Astrocyte (in vitro differentiated cells and primary cell): ENCODE measurements at places on chromosomes 1 and 21.
A peak's percentile ranks its signal among the peaks of the same experiment; 100 is the strongest.

DNA sequence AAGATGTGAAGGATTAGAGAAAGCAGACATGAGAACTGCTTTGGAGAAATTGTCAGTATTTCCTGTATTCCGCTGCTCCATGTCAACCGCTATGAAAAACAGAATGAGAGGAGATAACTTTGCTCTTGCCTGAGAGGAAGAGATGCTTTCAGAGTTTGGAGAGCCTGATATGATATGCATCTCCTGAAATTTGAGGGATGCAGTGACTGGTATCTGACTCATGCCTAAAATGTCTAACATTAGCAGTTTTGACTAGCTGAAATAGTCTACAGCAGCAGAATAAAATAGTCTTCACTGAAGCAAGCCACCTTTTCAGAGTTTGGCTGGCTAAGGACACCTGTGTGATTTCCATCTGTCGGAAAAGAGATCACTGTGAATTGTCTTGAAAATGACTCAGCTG lies 165.8 kb upstream of the LRRC7 start:
- no peaks in the 10 kb centered on the region for H3K4me1 ChIP-seq
- no peaks in the 10 kb centered on the region for H3K27me3 ChIP-seq
- peak; percentile 6 for DNase-seq
- no peaks in the 10 kb centered on the region for H3K36me3 ChIP-seq

DNA sequence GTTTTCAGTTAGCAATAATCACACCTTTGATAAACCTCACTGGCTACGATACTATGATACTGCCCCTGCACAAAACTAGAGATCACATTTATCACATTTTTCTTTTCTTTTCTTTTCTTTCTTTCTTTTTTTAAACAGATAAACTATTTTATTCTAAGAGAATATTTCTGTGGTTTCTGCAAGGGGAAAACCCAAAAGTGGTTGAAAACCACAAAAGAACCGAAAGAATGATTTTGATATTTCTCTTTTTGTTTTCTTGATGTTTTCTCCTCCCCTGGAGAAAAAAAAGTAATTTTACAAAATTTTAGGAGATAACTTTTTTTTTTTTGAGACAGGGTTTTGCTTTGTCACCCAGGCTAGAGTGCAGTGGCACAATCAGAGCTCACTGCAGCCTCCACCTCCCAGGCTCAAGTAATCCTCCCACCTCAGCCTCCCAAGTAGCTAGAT lies 18.4 kb upstream of the FRRS1 start:
- H3K36me3 ChIP-seq, result no peaks in the 10 kb centered on the region
- H3K4me3 ChIP-seq, result no peak overlapping the region
- no peaks in the 10 kb centered on the region for H3K4me1 ChIP-seq
- no peak overlapping the region for H3K27ac ChIP-seq

DNA sequence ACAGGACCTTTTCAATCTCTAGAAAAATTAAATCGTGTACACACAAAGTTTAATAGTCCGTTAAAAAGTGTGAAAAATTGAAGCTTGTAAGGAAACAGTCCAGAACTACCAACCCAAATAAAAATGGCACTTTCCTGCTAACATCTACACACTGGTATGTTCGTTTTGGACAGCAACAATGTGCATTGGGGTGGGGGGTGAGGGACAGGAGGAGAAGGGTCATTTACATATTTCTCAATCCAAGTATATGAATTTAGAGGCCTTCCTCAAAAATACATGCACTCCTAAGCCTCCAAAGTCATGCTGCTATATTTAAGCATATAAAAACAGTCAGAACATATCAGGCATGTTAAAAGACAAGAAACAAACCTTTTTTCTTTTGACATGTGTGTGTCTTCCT lies 2.5 kb downstream of the PPP1R15B start:
- peak overlapping the region; percentile 91 for H3K4me3 ChIP-seq
- H3K27me3 ChIP-seq, result no peaks in the 10 kb centered on the region
- H3K4me1 ChIP-seq, result no peaks in the 10 kb centered on the region
- no peak for DNase-seq
- H3K27ac ChIP-seq, result peak overlapping the region; percentile 98

- no peaks in the 10 kb centered on the region for H3K36me3 ChIP-seq
- no peak overlapping the region for H3K4me3 ChIP-seq
- H3K4me1 ChIP-seq, result no peaks in the 10 kb centered on the region
- no peaks in the 10 kb centered on the region for H3K27me3 ChIP-seq
Measured at GRCh38 chr1:54347955-54348699, 58.1 kb downstream of the SSBP3 start.

- H3K36me3 ChIP-seq, result no peaks in the 10 kb centered on the region
- no peak for DNase-seq
- H3K27ac ChIP-seq, result no peak overlapping the region
- H3K4me3 ChIP-seq, result no peak overlapping the region
- H3K4me1 ChIP-seq, result no peaks in the 10 kb centered on the region
- H3K27me3 ChIP-seq, result no peaks in the 10 kb centered on the region
Measured at GRCh38 chr21:42361286-42361685, 5.0 kb downstream of the TFF1 start.

DNA sequence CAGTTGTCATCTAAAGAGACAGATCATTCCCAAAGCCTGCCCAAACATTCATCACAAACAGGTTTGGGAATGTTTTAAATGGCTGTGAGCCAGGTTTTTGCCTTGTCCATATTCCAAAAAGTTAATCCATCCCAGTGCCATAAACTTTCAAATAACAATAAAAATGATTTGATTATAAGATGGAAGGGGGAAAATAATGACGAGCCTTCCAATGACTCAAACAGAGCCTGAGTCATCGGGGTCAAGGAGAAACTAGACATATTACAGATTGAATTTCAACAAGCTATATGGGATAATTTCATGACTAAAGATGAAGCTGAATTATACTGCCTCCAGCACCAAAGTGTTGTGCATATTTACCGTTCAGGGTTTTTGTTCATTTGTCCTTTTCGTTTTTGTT lies 195.8 kb upstream of the PKN2 start:
- no peaks in the 10 kb centered on the region for H3K27me3 ChIP-seq
- H3K27ac ChIP-seq, result no peak overlapping the region
- no peaks in the 10 kb centered on the region for H3K36me3 ChIP-seq
- DNase-seq, result no peak
- no peak overlapping the region for H3K4me3 ChIP-seq

- H3K27me3 ChIP-seq, result no peaks in the 10 kb centered on the region
- H3K4me1 ChIP-seq, result no peaks in the 10 kb centered on the region
- no peak for DNase-seq
- H3K4me3 ChIP-seq, result no peak overlapping the region
- no peaks in the 10 kb centered on the region for H3K36me3 ChIP-seq
Measured at GRCh38 chr21:26739189-26739588, 106.0 kb downstream of the ADAMTS1 start.

- H3K4me3 ChIP-seq, result no peak overlapping the region
- no peaks in the 10 kb centered on the region for H3K27me3 ChIP-seq
- H3K27ac ChIP-seq, result no peak overlapping the region
- H3K36me3 ChIP-seq, result no peaks in the 10 kb centered on the region
- no peaks in the 10 kb centered on the region for H3K4me1 ChIP-seq
Measured at GRCh38 chr1:239233626-239234025, 152.7 kb upstream of the CHRM3 start.

DNA sequence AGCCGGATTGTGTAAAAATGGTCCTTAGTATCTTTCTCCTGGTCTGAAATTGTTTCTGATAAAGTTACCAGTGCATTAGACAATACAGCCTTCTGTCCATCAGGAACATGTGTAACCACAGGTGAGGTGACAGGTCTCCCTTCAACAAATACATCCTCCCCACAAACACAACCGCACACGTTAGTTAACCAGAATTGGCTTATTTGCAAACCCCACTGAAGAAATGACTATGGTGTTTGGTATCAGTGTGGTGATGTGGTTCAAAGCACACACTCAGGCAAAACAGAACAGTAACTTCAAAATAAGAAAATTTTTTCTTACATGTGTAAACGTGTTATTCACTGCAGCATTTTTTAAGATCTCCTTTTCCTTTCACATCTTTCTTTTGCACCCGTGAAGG lies 517.2 kb upstream of the NR5A2 start:
- no peaks in the 10 kb centered on the region for H3K36me3 ChIP-seq
- no peak overlapping the region for H3K27ac ChIP-seq
- no peaks in the 10 kb centered on the region for H3K27me3 ChIP-seq

DNA sequence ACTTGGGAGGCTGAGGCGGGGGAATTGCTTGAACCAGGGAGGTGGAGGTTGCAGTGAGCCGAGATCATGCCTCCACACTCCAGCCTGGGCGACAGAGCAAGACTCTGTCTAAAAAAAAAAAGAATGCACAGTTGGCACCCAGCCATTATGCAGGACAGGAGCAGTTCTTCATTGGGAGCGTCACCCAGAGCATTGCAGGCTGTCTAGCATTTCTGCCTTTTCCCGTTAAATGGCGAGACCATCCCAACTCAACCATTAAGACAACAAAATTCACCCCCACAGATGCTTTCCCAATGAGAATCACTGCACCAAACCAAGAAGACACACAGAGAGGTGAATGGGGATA lies 105.8 kb downstream of the EDEM3 start:
- H3K4me1 ChIP-seq, result no peaks in the 10 kb centered on the region
- no peak for DNase-seq
- no peaks in the 10 kb centered on the region for H3K36me3 ChIP-seq
- H3K4me3 ChIP-seq, result no peak overlapping the region
